ENCODE measurements at places on chromosomes 16 and 17.
A peak's percentile ranks its signal among the peaks of the same experiment; 100 is the strongest.

GRCh38 chr16:58187092-58187491, 10.8 kb downstream of the CSNK2A2 start:
- DNase-seq, result no peak

DNA sequence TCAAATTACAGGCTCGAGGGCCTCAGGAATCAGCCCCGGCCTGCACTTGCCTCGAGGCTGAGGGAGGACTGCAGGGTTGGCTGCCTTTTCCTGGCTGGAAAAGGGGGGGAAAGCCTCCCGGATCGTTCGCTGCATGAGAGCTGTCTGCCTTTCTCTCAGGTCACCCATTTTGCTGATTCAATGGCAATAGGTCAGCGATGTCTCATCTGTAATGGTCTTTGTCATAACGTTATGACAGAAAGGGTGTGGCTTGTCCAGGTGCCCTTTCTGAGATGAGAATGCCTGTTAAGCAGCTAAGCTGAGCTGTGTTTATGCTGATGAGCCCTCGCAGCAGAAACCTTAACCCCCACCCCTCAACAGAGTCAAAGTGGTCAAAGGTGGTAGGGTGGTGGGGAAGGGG, 81.8 kb downstream of the AKAP1 start:
- no peak for DNase-seq

- DNase-seq, result no peak
These were observed 110.0 kb downstream of the GAS7 start for GRCh38 chr17:10088444-10088843.

GRCh38 chr16:500709-501108, 26.8 kb upstream of the CAPN15 start:
- no peak for DNase-seq

DNA sequence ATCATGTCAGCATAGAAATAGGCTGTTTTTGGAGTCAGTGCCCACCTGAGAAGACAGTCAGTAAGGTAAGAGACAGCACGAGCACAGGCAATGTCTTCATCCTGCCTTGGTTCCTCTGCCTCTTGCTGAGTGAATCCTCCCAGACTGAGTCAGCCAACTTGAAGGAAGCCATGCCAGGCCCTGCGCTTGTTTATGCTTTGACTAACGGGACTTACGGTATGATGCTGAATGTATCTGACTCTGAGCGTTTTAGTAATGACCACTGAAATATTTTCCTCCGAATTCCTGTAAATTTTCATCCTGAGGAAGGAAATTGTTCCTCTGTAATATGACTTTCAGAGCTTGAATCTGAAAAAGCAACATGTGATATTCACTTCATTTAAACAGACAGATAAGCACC, 18.0 kb downstream of the C17orf67 start:
- no peak for DNase-seq

DNA sequence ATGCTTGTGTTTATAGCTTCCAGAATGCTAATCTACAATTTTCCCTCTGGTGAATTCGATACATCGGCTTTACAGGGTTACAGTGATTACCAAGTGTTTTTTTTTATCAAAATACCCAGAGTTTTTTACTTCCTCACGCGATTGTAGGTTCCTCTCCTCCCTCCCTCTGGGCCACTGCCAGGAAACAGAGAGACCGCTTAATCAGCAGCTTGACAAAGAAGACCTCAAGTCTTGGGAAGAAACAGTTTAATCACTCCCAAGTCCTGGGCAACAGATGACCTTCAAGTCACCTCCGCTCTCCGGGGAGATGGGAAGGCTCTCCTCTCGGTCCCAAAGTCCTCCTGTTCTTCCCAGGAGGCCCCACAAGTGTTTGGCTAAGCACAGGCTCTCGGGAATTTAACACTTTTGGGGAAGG, 23.5 kb downstream of the SMTNL2 start:
- peak; percentile 69 for DNase-seq

GRCh38 chr16:824194-824593, 23.7 kb upstream of the GNG13 start:
- no peak for DNase-seq

DNA sequence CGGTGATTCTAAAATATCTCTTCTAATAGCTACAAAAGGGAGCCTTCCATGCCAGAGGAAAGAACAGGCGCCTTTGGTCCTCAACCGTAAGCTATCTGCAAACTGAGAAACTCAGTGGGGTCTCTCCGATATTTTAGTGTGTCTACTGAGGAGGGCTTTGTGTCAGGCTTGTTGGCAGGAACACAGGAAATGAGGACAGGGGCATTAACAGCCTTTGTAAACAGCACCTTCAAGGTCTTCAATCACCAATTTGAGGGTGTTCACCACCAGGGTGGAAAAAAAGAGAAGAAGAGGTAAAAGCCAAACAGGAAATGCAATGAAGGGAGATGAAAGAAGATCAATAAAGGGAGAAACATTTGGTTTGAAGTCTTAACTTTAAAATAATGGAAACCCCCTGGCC, 580.1 kb upstream of the SALL1 start:
- no peak for DNase-seq

DNA sequence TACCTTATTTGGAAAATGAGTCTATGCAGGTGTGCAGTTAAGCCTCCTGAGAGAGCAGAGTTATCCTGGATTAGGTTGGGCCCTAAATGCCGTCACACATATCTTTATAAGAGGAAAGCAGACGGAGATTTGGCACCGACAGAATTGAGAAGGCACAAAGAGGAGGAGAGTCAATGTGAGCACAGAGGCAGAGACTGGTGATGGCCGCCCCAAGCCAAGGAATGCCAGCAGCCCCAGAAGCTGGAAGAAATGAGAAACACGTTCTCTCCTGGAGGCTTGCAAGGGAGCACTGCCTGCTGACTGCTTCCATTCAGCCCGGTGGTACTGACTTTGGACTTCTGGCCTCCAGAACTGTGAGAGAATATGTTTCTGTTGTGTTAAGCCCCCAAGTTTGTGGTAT, 3.2 kb downstream of the SLC46A1 start:
- DNase-seq, result no peak

DNA sequence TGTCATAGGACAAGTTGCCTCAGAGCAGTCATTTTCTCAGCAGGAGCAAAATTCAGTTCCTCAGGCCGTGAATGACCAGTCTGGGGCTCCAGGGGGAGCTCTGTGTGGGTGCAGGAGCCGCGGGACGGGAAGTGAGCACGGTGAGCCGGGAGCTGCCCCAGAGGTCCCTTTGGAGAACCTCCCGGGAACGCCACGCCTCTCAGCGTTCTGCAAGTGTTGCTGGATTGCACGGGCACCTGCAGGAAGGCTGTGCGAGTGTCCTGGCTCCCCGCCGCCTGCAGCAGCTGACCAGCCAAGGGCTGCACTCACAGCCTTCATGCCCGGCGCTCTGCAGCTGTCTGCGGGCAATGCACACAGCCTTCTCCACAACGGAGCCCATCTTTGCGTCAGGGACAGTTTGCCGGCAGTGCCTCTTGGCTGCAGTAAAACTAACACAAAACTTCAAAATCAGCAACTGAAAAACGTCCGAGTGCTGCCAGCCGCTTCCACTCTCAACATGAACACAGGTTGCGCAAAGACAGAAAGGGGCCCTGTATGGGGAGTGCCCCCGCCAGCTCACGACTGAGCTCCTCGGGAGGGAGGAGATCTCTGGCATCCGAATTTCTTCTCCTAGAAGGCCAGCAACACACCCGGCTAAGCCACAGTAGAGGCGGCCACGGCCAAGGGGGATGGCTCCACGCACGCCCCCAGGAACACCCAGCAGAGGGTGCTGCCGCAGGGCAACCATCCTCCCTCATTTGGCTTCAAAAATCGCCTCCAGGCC, 16.0 kb downstream of the NDUFAF8 start:
- peak; percentile 83 for DNase-seq
